Astrocyte of the cerebellum (primary cell): ENCODE measurements at places on chromosomes 12 and 14.
A peak's percentile ranks its signal among the peaks of the same experiment; 100 is the strongest.

DNA sequence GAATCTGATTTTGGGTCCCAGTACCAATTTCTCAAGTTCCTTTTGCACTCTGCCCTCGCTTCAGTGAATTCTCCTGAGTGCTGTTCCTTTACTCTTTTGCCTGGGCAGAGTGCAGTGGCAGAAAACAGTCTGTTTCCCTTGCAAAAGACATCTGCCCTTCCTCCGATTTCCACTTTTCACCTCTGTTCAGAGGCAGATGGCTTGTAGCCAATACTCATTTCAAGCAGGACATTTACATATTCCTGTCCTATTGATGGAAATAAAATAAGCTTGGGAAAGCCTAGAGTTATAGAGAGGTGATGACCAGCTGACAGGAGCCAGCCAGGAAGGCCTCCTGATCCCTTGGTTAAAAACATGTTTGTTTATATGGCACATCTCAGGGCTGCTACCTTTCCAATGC lies 111.0 kb downstream of the SLC8A3 start:
- no peak for DNase-seq

DNA sequence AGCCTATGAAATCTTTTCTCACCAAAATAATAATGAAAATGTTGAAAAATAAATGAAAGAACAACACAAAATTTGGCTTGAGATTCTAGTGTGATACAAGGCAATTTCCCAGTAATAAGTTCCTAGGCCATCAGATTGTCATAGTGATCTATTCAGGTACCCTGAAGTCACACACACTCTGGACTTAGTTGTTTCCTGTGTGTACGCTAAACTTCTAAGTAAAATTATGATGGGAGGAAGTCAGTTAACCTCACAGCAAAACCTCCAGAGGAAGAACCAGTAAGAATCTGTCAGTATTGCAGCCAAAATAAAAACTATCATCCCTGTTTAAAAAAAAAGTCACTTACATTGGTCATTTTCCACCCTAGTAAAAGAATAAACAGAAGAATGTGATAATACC lies 81.9 kb downstream of the DBX2 start:
- DNase-seq = no peak

- no peak for DNase-seq
Measured at GRCh38 chr12:57739914-57740538, 1.5 kb upstream of the AGAP2 start.

DNA sequence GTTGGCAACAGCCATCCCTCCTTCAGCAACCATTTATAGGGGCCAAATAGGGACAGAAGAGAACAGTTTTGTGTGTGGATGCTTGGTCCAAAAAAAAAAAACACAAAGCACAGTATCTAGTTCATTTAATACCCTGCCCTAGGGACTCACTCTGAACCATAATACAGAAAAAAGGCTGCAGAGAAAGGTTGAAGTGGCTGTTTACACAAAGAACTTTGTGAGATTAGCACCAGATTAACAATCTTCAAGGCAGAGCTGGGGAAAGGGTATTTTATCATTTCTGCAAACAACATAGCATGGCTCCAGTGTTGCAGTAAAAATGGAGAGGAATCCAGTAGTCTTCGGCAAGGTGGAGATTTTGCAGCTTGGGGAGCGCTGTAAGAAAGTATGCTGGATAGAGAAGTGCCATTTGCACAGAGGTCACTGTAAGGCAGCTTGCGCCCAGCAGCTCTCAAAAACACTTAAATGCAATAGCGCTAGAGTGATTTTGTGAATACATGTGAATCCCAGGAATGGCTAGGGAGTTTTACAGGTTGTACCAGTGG lies 124.2 kb upstream of the PLEKHA5 start:
- DNase-seq = no peak

GRCh38 chr12:6613015-6613775 lies 6.0 kb upstream of the CHD4 start:
- DNase-seq = no peak

DNA sequence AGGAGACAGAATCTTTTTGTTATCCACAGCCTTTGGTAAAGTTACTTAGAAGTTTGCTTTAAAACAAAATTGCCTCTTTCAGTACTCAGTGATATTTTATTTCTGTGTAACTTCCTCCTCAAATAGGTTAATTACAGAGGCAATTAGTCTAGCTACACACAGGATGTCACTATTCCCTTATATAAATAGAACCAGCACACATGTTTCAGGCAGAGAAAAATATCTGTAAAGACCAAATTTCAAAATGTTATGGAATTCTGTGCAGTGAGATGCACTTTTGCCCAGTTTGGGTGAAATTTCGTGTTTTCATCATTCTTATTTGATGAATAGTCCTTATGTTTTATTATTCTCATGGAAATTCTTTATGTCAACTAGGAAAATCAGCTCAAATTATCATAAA lies 410.6 kb upstream of the SOX5 start:
- no peak for DNase-seq

DNA sequence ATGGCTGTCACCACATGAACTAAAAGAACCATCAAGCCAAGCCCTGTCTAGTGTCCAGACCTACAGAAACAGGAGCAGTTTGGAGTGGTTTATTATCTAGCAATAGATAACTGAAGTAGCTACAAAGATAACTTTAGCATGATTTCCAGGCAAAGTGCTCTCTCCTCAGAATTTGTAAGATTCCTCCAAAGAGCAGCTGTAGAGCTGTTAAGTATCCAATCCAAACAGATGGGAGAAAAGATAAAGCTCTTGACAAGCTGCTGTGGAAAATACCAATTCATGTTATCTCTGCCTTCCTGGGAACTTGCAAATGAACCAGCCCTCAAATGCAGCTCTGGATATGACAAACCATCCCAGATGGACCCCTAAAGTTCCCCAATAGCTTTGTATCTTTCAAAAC lies 78.9 kb upstream of the RESF1 start:
- no peak for DNase-seq

- no peak for DNase-seq
Measured at GRCh38 chr12:114479831-114480230, 73.9 kb upstream of the TBX5 start.

DNA sequence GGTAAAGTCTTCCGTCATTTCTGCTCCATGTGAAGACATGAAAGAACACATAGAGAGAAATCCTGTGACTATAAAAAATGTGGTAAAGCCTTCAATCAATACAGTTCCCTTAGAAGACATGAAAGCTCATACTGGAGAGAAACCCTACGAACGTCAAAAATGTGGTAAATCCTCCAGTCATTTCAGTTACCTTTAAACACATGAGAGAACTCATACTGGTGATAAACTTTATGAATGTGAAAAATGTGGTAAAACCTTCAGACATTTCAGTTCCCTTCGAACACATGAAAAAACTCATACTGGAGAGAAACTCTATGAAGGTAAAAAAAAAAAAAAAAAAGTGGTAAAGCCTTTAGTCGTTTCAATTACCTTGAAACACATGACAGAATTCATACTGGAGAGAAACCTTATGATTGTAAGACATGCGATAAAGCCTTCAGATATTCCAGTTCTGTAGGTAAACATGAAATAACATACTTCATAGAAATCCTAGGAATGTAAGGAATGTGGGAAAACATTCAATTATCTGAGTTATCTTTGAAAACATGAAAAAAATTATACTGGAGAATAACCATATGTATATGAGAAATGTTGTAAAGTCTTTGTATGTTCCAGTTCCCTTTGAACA lies 60.4 kb downstream of the MAP4K5 start:
- DNase-seq = no peak

DNA sequence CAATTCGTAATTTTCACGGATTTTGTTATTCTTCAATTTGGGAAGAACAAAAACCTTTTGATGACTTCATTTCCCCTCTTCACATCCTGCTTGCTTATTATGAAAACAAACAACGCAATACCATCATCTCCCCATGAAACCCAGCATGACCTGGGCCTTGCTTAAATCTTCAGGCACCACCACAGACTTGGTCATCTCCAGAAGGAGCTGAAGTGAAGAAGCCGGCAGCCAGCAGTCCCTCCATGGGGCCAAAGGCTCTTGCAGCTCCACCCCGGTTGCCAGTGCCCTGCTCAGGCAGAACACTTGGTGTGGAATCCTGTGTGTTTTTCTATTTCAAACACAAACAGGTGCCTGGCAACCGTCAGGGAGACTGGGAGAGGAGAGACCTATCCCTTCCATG lies 982.9 kb upstream of the TMEM132C start:
- peak; percentile 16 for DNase-seq

DNA sequence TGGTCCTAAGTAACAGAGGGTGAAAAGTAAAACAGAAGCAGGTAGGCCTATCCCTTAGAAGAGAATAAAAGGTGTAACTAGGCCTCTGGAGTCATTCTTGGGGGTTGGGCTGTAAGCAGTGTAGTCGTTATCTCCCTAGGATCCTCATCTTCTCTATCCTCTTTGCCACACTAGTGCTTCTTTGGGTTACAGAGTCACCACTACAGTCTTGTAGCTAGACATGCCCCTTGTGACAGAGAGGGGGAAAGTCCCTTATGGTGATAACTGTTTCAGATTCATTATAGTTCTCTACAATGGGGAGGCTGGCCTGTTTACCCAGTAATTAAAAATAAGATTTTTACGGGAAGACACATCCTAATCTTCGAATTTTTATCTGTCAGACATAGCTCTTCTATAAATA lies 16.4 kb upstream of the SRP54 start:
- DNase-seq = no peak

- DNase-seq = peak; percentile 86
Measured at GRCh38 chr14:99821519-99822508, 28.6 kb downstream of the EML1 start.

- DNase-seq = no peak
Measured at GRCh38 chr12:91224401-91224800, 41.8 kb upstream of the DCN start.

GRCh38 chr12:46342562-46343033 lies 30.0 kb downstream of the SLC38A2 start:
- DNase-seq = no peak

- no peak for DNase-seq
Measured at GRCh38 chr14:71451501-71451900, 480.7 kb upstream of the RGS6 start.

GRCh38 chr14:45134051-45134958 lies at the start of gene FKBP3:
Gene FKBP3, minus strand, starts transcription at chr14:45134481. Its CDS starts 25 bp downstream, at chr14:45134456.
- peak; percentile 97 for DNase-seq

- peak; percentile 29 for DNase-seq
Measured at GRCh38 chr12:18165422-18165871, 75.5 kb upstream of the RERGL start.

GRCh38 chr14:65482757-65483438 lies 70.4 kb downstream of the FUT8 start:
- no peak for DNase-seq

DNA sequence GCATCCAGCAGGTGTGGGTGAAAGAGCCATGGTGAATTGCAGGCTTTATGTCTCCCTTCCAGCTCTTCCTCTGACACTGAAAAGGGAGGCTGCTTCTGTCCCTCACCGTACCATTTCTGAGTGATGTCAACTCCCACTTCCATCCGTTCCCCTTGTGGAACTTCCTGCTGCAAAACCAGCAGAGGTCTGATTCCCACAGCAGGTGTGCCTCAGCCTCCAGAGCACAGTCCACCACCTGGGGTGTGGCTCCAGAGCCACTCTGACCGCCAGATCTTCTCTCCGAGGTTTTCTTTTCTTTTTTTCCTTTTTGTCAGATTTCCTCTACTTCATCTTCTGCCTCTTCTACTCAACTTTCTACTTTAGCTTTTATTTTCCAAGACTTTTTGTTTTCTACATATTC lies 62.7 kb downstream of the CDC42BPB start:
- no peak for DNase-seq

DNA sequence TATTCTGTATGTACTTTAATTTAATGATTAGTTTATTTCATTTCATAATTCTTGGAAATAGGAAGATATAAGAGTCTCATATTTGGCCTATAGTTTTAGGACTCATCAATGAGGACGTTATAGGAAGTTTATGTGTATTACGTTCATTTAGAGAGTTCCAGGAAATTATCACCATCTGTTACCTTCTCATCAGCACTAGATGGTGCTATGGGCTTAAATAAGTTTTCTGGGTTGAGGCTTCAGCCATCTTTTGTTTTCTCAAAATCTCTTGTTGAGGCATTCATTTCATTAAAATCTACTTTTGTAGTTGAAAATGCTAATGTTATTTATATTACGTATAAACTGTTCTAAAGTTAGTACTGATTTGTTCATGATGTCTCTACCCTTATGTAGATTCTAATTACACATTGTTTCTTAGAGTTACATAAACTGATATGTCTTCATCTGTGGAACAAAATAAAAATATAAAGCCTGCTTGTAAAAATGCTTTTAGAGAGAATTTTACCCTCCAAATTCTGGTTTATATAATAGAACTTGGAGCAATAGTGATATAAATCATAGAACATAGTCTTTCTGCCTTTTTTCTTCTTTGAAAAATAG lies 89.2 kb downstream of the CFAP54 start:
- peak; percentile 53 for DNase-seq

DNA sequence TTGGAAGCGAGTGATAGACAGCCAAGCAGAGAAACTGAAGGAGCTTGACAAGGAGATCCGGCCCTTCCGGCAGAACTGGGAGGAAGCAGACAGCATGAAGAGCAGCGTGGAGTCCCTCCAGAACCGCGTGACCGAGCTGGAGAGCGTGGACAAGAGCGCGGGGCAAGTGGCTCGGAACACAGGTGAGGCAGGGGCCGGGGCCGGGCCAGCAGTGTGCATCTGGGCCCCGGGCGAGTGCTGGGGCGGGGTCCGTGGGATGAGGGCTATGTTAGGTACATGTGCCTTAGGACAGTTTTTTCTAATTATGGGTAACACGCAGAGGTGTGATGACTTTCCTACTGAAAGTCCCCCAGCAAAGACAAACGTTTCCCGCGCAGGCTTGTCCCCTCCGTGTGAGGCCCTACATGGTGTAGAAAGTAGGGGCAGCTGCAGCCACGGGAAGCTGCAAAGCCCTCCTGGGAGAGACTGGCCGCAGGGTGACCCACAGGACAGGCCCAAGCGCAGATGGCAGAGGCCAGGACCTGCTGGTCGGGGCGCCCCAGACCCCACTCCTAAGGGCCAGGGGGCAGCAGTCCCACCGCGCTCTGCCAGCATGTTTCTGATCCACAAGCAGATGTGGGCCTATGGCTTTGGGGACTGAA lies 19.1 kb upstream of the AMN start:
- DNase-seq = no peak

GRCh38 chr12:42586268-42586667 lies 3.3 kb downstream of the PRICKLE1 start:
- no peak for DNase-seq

- no peak for DNase-seq
Measured at GRCh38 chr14:97945631-97946030, 1148.4 kb downstream of the VRK1 start.
